A673 (cell line): ENCODE measurements at places on chromosomes 7 and 10. TPM values are rescaled to one million over a fixed set of nuclear protein-coding genes. Genes with fewer than 3 reads are reported as not detected.

GRCh38 chr7:70354409-70355169 lies 756.3 kb downstream of the AUTS2 start:
- peaks cover 19% of the 10 kb centered on the region for H3K4me1 ChIP-seq
- DNase-seq: peak; percentile 4
- no peaks in the 10 kb centered on the region for H3K36me3 ChIP-seq

DNA sequence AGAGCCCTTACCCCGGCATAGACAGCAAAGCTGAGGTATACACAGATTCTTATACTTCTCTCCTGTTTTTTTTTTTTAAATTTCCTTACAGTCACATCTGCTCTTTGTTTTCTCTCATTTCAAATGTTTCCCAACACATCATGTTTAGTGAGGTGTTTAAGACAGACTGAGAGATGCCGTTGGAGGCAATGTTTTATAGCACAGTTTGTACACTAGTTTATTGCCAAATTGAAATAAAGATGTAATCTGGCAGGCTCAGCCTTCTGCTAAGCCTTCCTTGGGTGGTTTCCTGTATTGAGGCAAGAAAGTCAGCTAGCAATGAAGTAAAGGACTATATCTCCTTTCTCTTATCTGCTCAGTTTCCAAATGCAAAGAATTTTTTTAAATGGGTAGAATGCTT lies 393.4 kb downstream of the SORCS1 start:
- no peaks in the 10 kb centered on the region for H3K36me3 ChIP-seq
- no peaks in the 10 kb centered on the region for H3K4me1 ChIP-seq
- no peak overlapping the region for H3K4me3 ChIP-seq
- peaks cover 1% of the 10 kb centered on the region for H3K27me3 ChIP-seq

GRCh38 chr7:43642897-43643630 lies 60.2 kb downstream of the STK17A start:
- peaks cover 52% of the 10 kb centered on the region for H3K4me1 ChIP-seq
- H3K4me3 ChIP-seq: no peak overlapping the region
- no peaks in the 10 kb centered on the region for H3K27me3 ChIP-seq

Gene MYH16
- not detected in 2 replicates for total RNA-seq

DNA sequence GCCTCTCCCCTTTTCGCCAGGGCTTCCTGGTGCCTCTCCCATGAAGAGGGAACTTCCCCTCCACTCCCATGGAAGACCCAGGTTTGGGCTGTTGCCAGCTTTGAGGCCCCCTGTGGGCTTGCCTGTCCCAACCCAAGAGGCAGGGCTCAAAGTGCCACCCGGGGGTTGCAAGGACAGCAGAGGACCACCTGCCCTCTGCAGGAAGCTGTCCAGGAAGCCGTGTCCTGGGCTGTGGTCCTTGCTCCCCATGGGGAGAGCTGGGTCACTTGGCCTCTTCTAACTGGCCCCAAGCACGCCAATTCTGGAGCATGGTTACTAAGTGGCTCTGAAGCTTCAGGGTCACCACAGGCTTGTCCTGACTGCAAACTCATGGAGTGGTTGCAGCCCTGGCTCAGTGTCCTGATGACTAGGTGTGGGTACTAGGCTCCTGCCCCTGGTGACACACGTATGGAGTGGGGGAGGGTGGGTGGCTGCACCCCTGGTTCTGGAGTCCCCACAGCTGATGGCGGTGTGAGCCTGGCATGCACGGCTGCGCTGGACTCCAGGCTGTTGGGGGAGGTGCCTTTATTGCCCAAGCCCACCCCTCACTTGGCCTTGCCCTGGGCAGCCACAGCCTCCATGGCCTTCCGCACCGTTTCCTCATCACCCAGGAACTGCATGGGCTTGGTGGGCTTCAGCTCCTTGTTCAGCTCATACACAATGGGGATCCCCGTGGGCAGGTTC lies 3.0 kb downstream of the PGAM2 start:
- H3K4me1 ChIP-seq: peaks cover 3% of the 10 kb centered on the region
- peaks cover 31% of the 10 kb centered on the region for H3K36me3 ChIP-seq
- H3K4me3 ChIP-seq: no peak overlapping the region
- no peak for DNase-seq
